SJSA1 (cell line): ENCODE measurements at places on chromosomes 6 and 20. TPM values are rescaled to one million over a fixed set of nuclear protein-coding genes. Genes with fewer than 3 reads are reported as not detected.

Gene ZSWIM3
- 3.6 and 4.9 TPM in 2 replicates for total RNA-seq

DNA sequence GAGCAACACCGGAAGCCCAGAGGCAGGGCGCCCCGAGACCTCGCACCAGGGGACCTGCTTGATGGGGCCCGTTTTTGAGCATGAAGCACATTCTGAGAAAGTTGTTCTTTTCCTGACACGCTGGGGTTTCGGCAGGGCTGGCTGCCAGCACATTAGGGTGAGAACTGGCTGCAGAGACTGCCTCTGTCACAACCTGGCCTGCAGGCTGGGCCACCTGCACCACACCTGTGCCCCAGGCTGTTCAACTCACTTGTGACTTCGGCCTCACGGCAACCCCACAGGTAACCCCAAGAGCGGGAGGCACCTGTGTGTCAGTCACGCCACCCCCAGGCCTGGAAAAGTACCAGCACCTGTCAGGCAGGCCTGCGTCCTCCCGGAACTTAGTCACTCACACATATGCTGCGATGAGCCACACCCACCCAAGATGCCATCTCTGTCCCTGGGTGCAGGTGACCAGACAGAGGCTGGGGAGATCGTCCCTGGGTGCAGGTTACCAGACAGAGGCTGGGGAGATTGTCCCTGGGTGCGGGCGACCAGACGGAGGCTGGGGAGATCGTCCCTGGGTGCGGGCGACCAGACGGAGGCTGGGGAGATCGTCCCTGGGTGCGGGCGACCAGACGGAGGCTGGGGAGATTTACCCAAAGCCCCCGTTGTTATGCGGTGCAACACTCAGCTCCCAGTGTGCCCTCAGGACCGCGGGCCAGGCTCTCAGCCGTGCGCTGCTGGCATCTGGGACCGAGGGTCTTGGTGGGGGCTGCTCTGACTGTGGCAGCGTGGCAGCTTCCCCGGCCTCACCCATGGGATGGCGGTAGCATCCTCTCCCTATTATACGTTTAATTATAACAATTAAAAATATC lies 82.5 kb upstream of the BHLHE23 start:
- H3K4me1 ChIP-seq, result no peaks in the 10 kb centered on the region
- no peak overlapping the region for H3K4me3 ChIP-seq
- no peak overlapping the region for H3K27ac ChIP-seq
- H3K36me3 ChIP-seq, result no peaks in the 10 kb centered on the region
- DNase-seq, result no peak

DNA sequence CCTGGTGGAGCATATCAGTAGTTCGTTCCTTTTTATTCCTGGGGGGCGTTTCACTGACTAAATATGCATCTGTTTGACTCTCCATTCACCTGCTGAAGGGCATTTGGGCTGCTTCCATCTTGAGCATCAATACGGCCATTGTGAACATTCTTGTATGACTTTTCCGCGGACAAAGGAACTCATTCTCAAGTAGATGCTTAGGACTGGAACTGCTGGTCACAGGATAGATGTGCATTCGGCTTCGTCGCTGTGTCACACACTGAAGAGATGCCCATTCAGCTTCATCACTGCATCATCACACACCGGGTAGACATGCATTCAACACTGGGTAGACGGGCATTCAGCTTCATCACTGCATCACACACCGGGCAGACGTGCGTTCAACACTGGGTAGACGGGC lies 95.3 kb downstream of the TAF4 start:
- no peaks in the 10 kb centered on the region for H3K4me1 ChIP-seq
- H3K27ac ChIP-seq, result no peak overlapping the region
- peaks cover 11% of the 10 kb centered on the region for H3K36me3 ChIP-seq
- no peak overlapping the region for H3K4me3 ChIP-seq

Gene ZMYND8
- total RNA-seq, result 6.0 and 13.5 TPM in 2 replicates

Gene SYCP2
- total RNA-seq, result 1.1 and 2.6 TPM in 2 replicates

DNA sequence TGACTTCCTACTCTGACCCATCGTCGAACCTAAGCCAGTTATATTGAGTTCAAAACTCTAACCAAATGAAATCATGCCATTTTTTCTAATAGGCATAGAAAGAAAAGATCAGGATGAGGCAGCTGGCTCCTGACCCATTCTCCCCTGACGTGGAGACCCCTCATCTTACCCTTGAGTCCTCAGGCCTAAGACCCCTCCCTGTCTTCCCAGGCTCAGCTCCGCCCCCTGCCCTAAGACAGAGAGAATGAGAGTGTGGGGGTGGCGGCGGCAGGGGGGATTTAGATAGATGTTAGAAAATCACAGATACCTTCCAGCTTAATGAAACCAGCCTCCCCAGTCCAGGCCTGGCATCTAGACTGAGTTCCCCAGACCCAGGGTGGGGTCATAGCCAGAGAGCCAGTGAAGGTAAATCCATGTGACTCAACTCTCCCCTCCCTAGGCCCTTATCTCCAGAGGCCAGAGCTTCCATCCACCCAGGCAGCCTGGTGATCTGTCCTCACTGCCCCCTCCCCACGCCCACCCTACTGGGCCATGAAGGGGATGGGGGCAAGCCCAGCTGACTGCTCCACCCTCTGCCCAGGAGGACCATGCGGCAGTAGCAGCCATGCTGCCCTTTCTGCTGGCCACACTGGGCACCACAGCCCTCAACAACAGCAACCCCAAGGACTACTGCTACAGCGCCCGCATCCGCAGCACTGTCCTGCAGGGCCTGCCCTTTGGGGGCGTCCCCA lies 6.8 kb downstream of the TMEM63B start:
- H3K27ac ChIP-seq, result no peak overlapping the region
- peaks cover 4% of the 10 kb centered on the region for H3K4me1 ChIP-seq
- DNase-seq, result no peak
- no peaks in the 10 kb centered on the region for H3K27me3 ChIP-seq
- H3K36me3 ChIP-seq, result peaks cover 5% of the 10 kb centered on the region

GRCh38 chr6:96675597-96675996 lies 112.7 kb downstream of the FHL5 start:
- no peaks in the 10 kb centered on the region for H3K27me3 ChIP-seq
- H3K36me3 ChIP-seq, result no peaks in the 10 kb centered on the region
- no peak for DNase-seq
- H3K27ac ChIP-seq, result no peak overlapping the region
- no peak overlapping the region for H3K4me3 ChIP-seq

Gene CTAGE9
- total RNA-seq, result 0.26 TPM in 1 of 2 replicates, not detected in the other

GRCh38 chr6:168451805-168452517 lies 11.0 kb downstream of the SMOC2 start:
- H3K27me3 ChIP-seq, result no peaks in the 10 kb centered on the region
- no peaks in the 10 kb centered on the region for H3K36me3 ChIP-seq
- no peak for DNase-seq
- H3K4me3 ChIP-seq, result no peak overlapping the region

- H3K4me3 ChIP-seq, result peak overlapping the region; percentile 90; the same call in 1 of the 2 replicates
- no peak overlapping the region for H3K27ac ChIP-seq
- H3K36me3 ChIP-seq, result peaks cover 6% of the 10 kb centered on the region
- DNase-seq, result no peak
- H3K27me3 ChIP-seq, result no peaks in the 10 kb centered on the region
These were observed 115.3 kb downstream of the RTN4IP1 start for GRCh38 chr6:106513808-106514582.

Gene NHLRC1
- 1.3 and 4.6 TPM in 2 replicates for total RNA-seq

Gene SPATA2
- 2.5 and 3.5 TPM in 2 replicates for total RNA-seq

- peaks cover 37% of the 10 kb centered on the region for H3K4me1 ChIP-seq
- peaks cover 40% of the 10 kb centered on the region for H3K36me3 ChIP-seq
- H3K4me3 ChIP-seq, result no peak overlapping the region
- no peaks in the 10 kb centered on the region for H3K27me3 ChIP-seq
- no peak for DNase-seq
These were observed 28.3 kb upstream of the TLDC2 start for GRCh38 chr20:36847710-36848040.

Gene B3GALT4
- total RNA-seq, result 0.16 TPM in 1 of 2 replicates, not detected in the other

GRCh38 chr6:146408583-146408982 lies 135.1 kb upstream of the RAB32 start:
- no peaks in the 10 kb centered on the region for H3K4me1 ChIP-seq
- H3K27ac ChIP-seq, result no peak overlapping the region
- no peak overlapping the region for H3K4me3 ChIP-seq
- H3K27me3 ChIP-seq, result peaks cover 9% of the 10 kb centered on the region
- no peak for DNase-seq

DNA sequence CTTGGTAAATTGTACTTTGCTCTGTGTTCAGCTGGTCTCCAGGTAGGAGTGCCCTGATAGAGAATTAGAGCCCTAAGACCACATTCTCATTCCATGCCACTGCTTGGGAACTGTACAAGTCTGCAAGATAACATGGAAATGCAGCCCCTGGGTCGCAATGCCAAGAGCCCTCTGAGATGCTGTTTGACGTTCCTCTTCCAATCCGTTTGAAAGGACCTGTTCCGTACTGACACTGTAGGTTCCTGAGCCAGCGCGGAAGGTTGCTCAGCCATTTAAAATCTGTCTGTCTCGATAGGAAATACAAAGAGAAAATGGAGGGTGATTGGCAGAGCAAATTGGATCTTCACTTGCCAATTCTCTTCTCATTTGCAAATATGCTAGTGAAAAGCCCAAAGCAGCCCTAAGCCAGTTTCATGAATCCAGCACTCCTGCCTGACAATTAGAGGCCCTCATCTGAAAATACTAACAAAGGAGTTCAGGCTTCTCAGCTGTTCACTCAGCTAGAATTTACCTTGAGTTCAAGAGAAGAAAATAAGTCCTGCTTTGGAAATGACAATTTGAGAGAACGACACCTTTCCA lies 100.6 kb upstream of the AFDN start:
- no peak for DNase-seq
- no peak overlapping the region for H3K4me3 ChIP-seq
- no peaks in the 10 kb centered on the region for H3K4me1 ChIP-seq
- no peak overlapping the region for H3K27ac ChIP-seq
- 0 out of 2 replicates have a peak, but pooled peaks cover 3% of the 10 kb centered on the region for H3K27me3 ChIP-seq
- H3K36me3 ChIP-seq, result no peaks in the 10 kb centered on the region

DNA sequence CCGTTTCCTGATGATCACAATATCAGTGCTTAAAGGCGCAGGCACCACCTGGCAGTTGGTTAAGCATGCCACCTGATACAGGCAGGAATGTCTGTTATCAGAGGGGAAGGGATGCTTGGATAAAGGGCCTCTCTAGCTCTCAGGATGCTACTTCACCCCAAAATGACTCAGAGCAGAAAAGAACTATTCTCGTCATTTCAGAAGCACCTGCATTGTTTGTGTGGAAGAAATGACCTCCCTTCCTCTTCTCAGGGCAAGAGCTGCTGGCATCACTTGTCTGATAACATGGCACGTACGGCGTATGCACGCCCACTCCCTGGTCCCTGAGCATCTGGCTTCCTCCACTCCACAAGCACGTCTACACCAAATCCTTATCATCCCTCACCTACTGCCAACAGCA lies 47.3 kb downstream of the ATP9A start:
- no peaks in the 10 kb centered on the region for H3K4me1 ChIP-seq
- H3K36me3 ChIP-seq, result 0 out of 2 replicates have a peak, but pooled peaks cover 2% of the 10 kb centered on the region
- no peak overlapping the region for H3K27ac ChIP-seq
- DNase-seq, result no peak
- H3K4me3 ChIP-seq, result no peak overlapping the region
- H3K27me3 ChIP-seq, result no peaks in the 10 kb centered on the region

- H3K4me1 ChIP-seq, result peaks cover 24% of the 10 kb centered on the region
- H3K4me3 ChIP-seq, result no peak overlapping the region
- peaks cover 20% of the 10 kb centered on the region for H3K27me3 ChIP-seq
- no peak overlapping the region for H3K27ac ChIP-seq
- DNase-seq, result peak; percentile 40
- H3K36me3 ChIP-seq, result peaks cover 7% of the 10 kb centered on the region
These were observed 3.9 kb upstream of the NKX2-2 start for GRCh38 chr20:21517566-21518277.

GRCh38 chr20:51661609-51662178 lies 106.5 kb downstream of the ATP9A start:
- H3K4me3 ChIP-seq, result no peak overlapping the region
- peaks cover 19% of the 10 kb centered on the region for H3K4me1 ChIP-seq
- no peaks in the 10 kb centered on the region for H3K36me3 ChIP-seq

- no peaks in the 10 kb centered on the region for H3K36me3 ChIP-seq
- no peak overlapping the region for H3K4me3 ChIP-seq
- no peak for DNase-seq
- no peak overlapping the region for H3K27ac ChIP-seq
These were observed 125.5 kb downstream of the PHACTR1 start for GRCh38 chr6:12842114-12842513.

- no peak overlapping the region for H3K27ac ChIP-seq
- H3K27me3 ChIP-seq, result no peaks in the 10 kb centered on the region
- no peak for DNase-seq
- H3K4me1 ChIP-seq, result peaks cover 35% of the 10 kb centered on the region
- no peak overlapping the region for H3K4me3 ChIP-seq
These were observed 5.9 kb downstream of the RBM38 start for GRCh38 chr20:57396984-57397692.

- H3K4me3 ChIP-seq, result no peak overlapping the region
- H3K36me3 ChIP-seq, result no peaks in the 10 kb centered on the region
- no peak overlapping the region for H3K27ac ChIP-seq
These were observed 68.2 kb upstream of the EYA2 start for GRCh38 chr20:46826343-46826984.

Gene DDR1
- total RNA-seq, result 17.0 and 18.2 TPM in 2 replicates

Gene CCN5
- not detected in 2 replicates for total RNA-seq

Gene KLHDC3
- total RNA-seq, result 109 and 118 TPM in 2 replicates

- H3K4me3 ChIP-seq, result no peak overlapping the region
- no peak for DNase-seq
- no peaks in the 10 kb centered on the region for H3K4me1 ChIP-seq
- H3K36me3 ChIP-seq, result no peaks in the 10 kb centered on the region
- peaks cover 10% of the 10 kb centered on the region; the same call in 1 of the 2 replicates for H3K27me3 ChIP-seq
These were observed 159.0 kb downstream of the ZNF217 start for GRCh38 chr20:53434662-53435061.

DNA sequence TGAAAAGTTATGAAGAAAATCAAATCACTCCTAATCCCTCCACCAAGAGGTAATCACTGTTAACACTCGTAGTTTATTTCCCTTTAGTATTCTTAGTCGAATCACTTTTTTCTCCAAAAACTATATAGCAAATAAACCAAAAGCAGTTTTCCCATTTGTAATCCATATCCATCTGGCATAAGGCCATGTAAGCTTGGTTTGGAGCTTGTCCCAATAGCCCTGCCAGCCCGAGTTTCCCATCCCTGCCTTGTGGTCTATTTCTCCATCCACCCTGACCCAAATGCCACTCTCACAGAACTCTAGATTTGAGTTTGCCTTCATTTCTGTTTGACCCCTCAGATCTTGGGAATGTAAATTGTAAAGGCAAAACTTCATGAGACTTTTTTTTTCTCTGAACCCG lies 71.8 kb upstream of the DSP start:
- no peak overlapping the region for H3K4me3 ChIP-seq
- no peak for DNase-seq
- H3K4me1 ChIP-seq, result peaks cover 5% of the 10 kb centered on the region; the same call in 1 of the 2 replicates

DNA sequence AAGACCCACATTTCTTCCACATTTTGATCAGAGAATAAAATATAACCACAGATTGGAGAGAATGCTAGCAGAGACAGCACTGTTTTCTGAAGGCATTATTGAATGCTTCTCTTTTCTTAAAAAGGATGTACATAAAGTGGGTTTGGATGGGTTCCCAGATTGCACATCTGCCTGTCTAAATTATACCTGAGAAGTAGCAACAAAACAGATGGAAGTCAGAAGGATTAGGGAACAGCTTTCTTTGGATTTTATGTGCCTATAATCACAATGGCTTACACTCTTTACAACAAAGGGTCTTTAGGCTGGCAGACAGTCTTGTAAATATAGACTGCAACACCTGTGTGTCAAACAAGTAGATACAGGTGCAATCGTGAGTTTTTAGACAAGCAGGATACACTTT lies 622.2 kb upstream of the MANEA start:
- no peak overlapping the region for H3K4me3 ChIP-seq
- no peaks in the 10 kb centered on the region for H3K27me3 ChIP-seq
- H3K27ac ChIP-seq, result no peak overlapping the region
